ENCODE measurements at places on chromosomes 3 and 15.

DNA sequence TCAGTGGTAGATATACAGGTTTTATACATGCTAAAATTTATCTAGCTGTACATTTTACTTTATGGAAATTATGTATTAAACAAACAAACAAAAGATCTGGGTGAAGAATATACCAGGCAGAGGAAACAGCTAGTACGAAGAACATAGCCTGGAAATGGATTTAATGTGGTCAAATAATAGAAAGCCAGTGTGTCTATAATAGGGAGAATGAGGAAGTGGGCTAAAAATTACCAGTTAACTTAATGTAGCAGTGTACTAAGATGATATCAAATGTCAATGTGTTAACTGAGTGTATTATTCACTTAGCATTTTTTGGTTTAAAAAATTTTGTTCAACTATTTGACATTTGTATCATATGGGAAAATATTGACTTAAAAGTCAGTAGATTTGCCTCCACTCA is 22.8 kb upstream of the SLC15A2 start:
- DNase-seq, result no peak

GRCh38 chr15:88323976-88324740 is 67.6 kb upstream of the NTRK3 start:
- DNase-seq, result no peak

DNA sequence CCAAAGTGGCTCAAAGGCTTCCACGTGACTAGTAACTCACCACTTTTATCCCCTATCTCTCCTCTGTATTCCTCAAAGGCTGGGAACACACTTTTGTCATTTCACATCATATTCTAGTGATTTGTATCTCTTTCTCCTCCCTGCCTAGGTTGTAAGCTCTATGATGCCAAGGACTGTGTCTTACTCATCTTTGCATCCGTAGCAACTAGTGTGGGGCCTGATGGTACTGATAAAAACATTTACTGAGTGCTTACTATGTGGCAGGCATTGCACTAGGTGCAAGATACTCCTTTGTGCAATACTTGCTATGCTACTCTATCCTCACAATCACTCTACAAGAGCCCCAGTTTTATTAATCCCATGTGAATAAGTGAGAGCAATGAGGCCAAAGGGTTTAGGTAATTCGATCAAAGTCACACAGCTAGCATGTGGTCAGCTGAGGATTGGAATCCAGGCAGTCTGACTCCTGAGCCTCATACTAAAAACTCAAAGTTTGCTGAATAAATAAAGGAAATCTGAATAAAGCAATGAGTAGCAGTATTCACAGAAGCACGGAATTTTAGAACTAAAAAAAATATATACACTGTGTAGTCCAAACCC is 342.6 kb upstream of the ICE2 start:
- DNase-seq, result no peak

DNA sequence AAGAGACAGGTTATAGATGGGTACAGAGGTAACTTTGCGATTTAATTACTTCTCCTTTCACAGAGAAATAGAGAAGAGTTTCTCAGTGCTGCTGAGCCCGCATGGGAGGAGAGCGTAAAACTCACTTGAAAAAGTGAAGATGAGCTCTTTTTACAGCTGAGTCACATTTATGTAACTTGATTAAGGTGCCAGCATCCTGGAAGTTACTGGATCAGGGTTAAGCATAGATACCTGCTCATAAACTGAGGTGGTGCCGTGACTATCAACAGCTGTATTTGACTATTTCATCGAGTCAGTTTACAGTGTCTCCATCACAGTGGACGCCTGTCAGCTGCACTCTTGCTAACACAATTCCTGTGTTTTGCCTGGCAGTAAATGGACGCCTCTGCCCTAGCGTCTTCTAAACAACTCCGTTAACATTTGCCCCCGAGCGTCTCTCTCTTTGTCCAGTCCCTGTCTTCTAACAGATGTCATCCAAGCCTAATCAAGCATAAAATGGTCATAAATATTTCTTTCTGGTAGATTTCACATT is 414.6 kb downstream of the FOXP1 start:
- DNase-seq, result no peak

All from GM12891 (cell line).